Esophagus squamous epithelium (tissue), 5 donors: ENCODE measurements at places on chromosomes 2 and 18. TPM values are rescaled to one million over a fixed set of nuclear protein-coding genes. Genes with fewer than 3 reads are reported as not detected.

Gene SEMA4F
- 1.9 TPM for total RNA-seq

Gene VSNL1
- total RNA-seq, result 88.3 TPM

Gene VIL1
- not detected for total RNA-seq

Gene CTDSP1
- 87.4 TPM for total RNA-seq

Gene CCDC138
- total RNA-seq, result 6.2 TPM

Gene SCYGR8
- not detected for total RNA-seq

Gene MYO7B
- total RNA-seq, result not detected

Gene DTNA
- total RNA-seq, result 25.7 TPM

Gene CFAP53
- total RNA-seq, result 0.19 TPM

GRCh38 chr2:61694312-61695274 is 156.4 kb upstream of the XPO1 start:
- peak overlapping the region; percentile 80 for H3K4me3 ChIP-seq
- DNase-seq, result peak; percentile 72
- H3K4me1 ChIP-seq, result no peaks in the 10 kb centered on the region
- H3K27ac ChIP-seq, result peak overlapping the region; percentile 87

DNA sequence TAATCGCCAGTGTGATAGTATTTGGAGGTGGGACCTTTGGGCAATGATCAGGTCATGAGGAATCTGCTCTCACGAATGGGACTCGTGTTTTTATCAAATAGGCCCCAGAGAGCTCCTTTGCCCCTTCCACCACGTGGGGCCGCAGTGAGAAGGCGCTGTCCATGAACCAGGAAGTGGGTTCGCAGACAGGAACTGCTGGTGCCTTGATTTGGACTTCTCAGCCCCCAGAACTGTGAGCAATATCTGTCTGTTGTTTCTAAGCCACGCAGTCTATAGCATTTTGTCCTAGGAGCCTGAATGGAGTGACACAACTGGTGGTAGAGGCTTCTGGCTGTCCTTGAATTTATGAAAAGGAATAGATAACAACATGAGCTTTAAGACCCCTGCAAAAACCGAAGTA is 111.2 kb upstream of the HDAC4 start:
- no peaks in the 10 kb centered on the region for H3K36me3 ChIP-seq
- no peaks in the 10 kb centered on the region for H3K4me1 ChIP-seq
- DNase-seq, result no peak
- H3K4me3 ChIP-seq, result no peak overlapping the region
- no peaks in the 10 kb centered on the region for H3K27me3 ChIP-seq

- H3K27ac ChIP-seq, result no peak overlapping the region
- no peaks in the 10 kb centered on the region for H3K27me3 ChIP-seq
- H3K4me3 ChIP-seq, result no peak overlapping the region
- H3K4me1 ChIP-seq, result no peaks in the 10 kb centered on the region
Observed at GRCh38 chr2:134052173-134052572, 201.7 kb upstream of the MGAT5 start.

- no peaks in the 10 kb centered on the region for H3K4me1 ChIP-seq
- H3K27me3 ChIP-seq, result no peaks in the 10 kb centered on the region
- H3K36me3 ChIP-seq, result no peaks in the 10 kb centered on the region
- no peak overlapping the region for H3K4me3 ChIP-seq
Observed at GRCh38 chr2:85673716-85674375, 5.8 kb upstream of the SFTPB start.

GRCh38 chr2:172457536-172457935 is 30.1 kb downstream of the ITGA6 start:
- no peaks in the 10 kb centered on the region for H3K36me3 ChIP-seq
- no peak overlapping the region for H3K4me3 ChIP-seq
- no peak for DNase-seq
- peaks cover 20% of the 10 kb centered on the region for H3K4me1 ChIP-seq
- no peaks in the 10 kb centered on the region for H3K27me3 ChIP-seq

- no peaks in the 10 kb centered on the region for H3K27me3 ChIP-seq
- no peaks in the 10 kb centered on the region for H3K4me1 ChIP-seq
- no peak overlapping the region for H3K27ac ChIP-seq
- H3K4me3 ChIP-seq, result no peak overlapping the region
- no peak for DNase-seq
Observed at GRCh38 chr2:892892-893291, 57.8 kb upstream of the SNTG2 start.

GRCh38 chr2:232008907-232009638 is 47.6 kb downstream of the DIS3L2 start:
- no peaks in the 10 kb centered on the region for H3K36me3 ChIP-seq
- no peak overlapping the region for H3K4me3 ChIP-seq
- no peaks in the 10 kb centered on the region for H3K4me1 ChIP-seq

DNA sequence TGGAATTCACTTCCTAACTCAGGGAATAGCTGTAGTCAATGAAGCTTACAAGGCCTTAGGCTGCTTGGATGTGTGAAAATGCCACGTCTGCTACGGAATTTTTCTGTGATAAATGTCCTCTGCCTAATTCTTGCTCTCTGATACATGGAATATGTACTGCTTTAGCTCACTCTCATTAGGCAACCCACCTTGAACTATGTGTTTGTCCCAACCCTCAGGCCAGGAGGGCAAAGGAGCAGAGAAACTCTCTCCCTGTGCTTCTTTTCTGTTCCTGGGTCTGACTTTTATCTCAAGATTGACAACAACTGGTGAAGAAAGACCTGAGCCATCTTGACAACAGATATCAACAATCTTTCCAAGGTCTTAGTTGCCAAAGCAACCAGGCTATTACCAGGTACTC is 143.9 kb downstream of the GCA start:
- H3K4me3 ChIP-seq, result no peak overlapping the region
- no peak for DNase-seq
- no peaks in the 10 kb centered on the region for H3K27me3 ChIP-seq
- H3K27ac ChIP-seq, result no peak overlapping the region

DNA sequence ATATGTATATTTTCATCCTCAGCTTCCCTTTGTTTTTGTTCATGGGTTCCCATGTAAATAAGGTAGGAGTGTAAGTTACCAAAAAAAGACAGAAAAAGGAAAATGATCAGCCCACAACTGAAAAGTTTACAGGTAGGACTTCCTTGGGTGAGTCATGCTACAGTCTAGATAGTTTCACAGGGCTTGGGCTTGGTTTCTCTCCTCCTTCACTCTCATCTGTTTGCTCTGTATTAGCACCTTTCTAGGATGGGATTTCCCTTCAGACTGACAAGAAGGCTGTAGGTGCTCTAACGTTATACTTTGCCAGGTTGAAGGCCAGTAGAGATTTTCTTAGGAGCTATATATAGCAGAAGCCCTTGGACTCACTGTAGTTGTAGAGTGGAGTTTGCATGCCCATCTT is 57.9 kb downstream of the FAM171B start:
- no peaks in the 10 kb centered on the region for H3K36me3 ChIP-seq
- no peak overlapping the region for H3K4me3 ChIP-seq
- no peak overlapping the region for H3K27ac ChIP-seq
- no peak for DNase-seq
- no peaks in the 10 kb centered on the region for H3K4me1 ChIP-seq
- no peaks in the 10 kb centered on the region for H3K27me3 ChIP-seq

- no peak overlapping the region for H3K27ac ChIP-seq
- no peaks in the 10 kb centered on the region for H3K27me3 ChIP-seq
- H3K4me1 ChIP-seq, result peaks cover 6% of the 10 kb centered on the region
- H3K4me3 ChIP-seq, result no peak overlapping the region
- H3K36me3 ChIP-seq, result no peaks in the 10 kb centered on the region
Observed at GRCh38 chr2:207869784-207870778, 100.4 kb upstream of the FZD5 start.

- no peak overlapping the region for H3K27ac ChIP-seq
- no peak for DNase-seq
- H3K36me3 ChIP-seq, result no peaks in the 10 kb centered on the region
Observed at GRCh38 chr2:222494104-222494739, 69.9 kb downstream of the SGPP2 start.

DNA sequence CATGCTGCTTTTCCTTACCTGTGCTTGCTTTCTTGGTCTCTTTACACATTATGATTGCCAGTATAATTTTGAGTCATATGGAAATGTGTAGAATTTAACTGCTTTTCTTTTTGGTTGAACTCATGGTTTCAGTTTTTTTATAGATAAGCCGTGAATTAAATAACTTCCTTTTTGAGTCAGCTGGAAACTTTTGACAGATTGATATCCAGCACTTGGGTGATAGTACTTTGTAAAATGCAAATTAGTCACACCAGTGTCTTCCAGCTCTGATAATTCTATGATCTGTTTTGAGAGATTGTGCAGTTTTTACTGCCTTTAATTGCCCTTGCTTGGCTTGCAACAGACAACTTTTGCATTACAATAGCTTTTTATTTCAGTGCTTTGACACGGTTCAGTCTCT is 86.4 kb downstream of the NCOA1 start:
- no peaks in the 10 kb centered on the region for H3K4me1 ChIP-seq
- H3K4me3 ChIP-seq, result no peak overlapping the region
- no peak for DNase-seq
- H3K27ac ChIP-seq, result no peak overlapping the region

- H3K27ac ChIP-seq, result peak overlapping the region; percentile 20
- H3K36me3 ChIP-seq, result no peaks in the 10 kb centered on the region
- no peaks in the 10 kb centered on the region for H3K27me3 ChIP-seq
- DNase-seq, result no peak
- H3K4me1 ChIP-seq, result no peaks in the 10 kb centered on the region
Observed at GRCh38 chr2:86243950-86244733, 44.9 kb downstream of the MRPL35 start.

- H3K4me1 ChIP-seq, result no peaks in the 10 kb centered on the region
- H3K27ac ChIP-seq, result no peak overlapping the region
- H3K4me3 ChIP-seq, result no peak overlapping the region
- H3K36me3 ChIP-seq, result no peaks in the 10 kb centered on the region
- no peak for DNase-seq
Observed at GRCh38 chr18:75429975-75430374, 2.5 kb upstream of the SMIM21 start.

GRCh38 chr2:112803691-112804521 is 19.6 kb upstream of the IL1A start:
- H3K4me3 ChIP-seq, result no peak overlapping the region
- no peak for DNase-seq
- H3K27me3 ChIP-seq, result no peaks in the 10 kb centered on the region
- H3K27ac ChIP-seq, result no peak overlapping the region
- peaks cover 32% of the 10 kb centered on the region for H3K4me1 ChIP-seq
- no peaks in the 10 kb centered on the region for H3K36me3 ChIP-seq

DNA sequence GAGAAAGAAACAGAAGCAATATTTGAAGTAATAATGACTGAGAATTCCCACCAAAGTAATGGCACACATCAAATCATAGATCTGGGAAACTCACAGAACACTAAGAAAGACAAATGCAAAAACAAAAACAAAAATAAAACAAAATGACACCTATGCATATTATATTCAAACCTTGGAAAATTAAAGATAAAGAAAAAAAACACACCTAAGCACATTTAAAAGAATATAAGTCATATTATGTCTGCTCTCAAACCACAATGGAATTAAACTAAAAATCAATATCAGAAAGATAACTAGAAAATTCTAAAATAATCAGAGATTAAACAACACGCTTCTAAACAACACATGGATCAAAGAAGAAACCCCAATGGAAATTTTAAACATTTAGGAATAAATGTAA is 59.7 kb upstream of the GALNT5 start:
- no peaks in the 10 kb centered on the region for H3K36me3 ChIP-seq
- no peaks in the 10 kb centered on the region for H3K27me3 ChIP-seq
- no peak for DNase-seq

DNA sequence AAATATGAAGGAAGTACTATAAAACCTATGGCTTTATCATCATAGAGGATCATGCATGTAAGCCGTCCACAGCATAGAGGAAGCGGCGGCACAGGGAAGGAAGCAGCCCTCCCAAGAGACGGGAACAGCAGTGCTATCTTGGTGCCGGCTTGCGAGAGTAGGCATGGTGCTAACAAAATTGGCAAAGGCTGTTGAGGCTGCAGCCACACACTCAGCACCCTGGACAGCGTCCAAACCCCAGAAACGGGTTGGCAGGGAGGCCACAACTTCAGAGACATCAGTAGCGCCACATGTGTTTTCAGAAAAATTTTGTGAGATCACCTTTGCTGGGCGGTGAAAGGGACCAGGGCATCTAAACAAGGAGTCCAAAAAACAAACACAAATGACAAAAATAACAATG is 37.7 kb downstream of the NETO1 start:
- H3K27ac ChIP-seq, result no peak overlapping the region
- H3K36me3 ChIP-seq, result no peaks in the 10 kb centered on the region
- H3K27me3 ChIP-seq, result no peaks in the 10 kb centered on the region
- H3K4me3 ChIP-seq, result no peak overlapping the region

DNA sequence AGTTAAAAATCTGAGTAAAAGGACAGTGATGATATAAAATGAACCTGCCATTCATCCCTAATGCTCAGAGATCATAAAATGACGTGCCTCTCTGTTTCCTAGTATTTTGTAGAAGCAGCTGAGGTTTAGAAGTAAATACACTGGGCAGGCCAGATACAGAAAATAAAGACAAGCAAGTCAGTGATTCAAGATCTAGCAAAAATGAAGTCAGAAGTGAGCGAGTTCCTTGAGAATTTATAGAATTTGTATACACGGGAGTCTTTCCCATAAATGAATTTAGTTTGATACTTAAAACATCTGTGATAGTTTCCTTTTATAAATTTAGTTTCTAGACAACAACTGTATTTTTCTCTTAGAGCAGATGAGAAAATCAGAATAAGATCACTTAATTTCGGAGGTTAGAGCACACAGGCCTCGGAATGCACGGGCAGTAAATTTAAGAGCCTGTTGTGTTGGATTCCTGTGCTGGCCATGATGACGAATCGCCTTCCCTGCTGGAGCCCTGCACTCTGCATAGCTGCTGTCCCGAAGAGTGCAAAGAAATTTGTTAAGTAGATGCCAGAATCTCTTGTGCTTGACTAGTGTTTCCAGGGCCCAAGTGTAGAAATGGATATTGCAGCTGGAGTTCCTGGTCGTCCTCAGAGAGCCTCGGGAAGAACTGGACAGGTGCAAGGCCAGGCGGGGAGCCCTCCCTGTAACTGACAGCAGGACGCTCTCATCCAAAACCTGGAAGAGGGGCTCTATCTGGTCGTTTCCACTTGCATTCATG is 83.7 kb upstream of the RBM44 start:
- H3K4me1 ChIP-seq, result peaks cover 23% of the 10 kb centered on the region
- H3K36me3 ChIP-seq, result peaks cover 46% of the 10 kb centered on the region
- no peak overlapping the region for H3K4me3 ChIP-seq
- no peak for DNase-seq

GRCh38 chr18:27447451-27447881 is 262.4 kb upstream of the CHST9 start:
- no peak overlapping the region for H3K27ac ChIP-seq
- no peaks in the 10 kb centered on the region for H3K36me3 ChIP-seq
- DNase-seq, result no peak
- H3K27me3 ChIP-seq, result no peaks in the 10 kb centered on the region
- H3K4me3 ChIP-seq, result no peak overlapping the region
- H3K4me1 ChIP-seq, result no peaks in the 10 kb centered on the region

- no peaks in the 10 kb centered on the region for H3K4me1 ChIP-seq
- H3K4me3 ChIP-seq, result no peak overlapping the region
- DNase-seq, result no peak
- peaks cover 9% of the 10 kb centered on the region for H3K27me3 ChIP-seq
- H3K27ac ChIP-seq, result no peak overlapping the region
- no peaks in the 10 kb centered on the region for H3K36me3 ChIP-seq
Observed at GRCh38 chr2:2688254-2688653, 357.2 kb upstream of the MYT1L start.
